Amniotic epithelial cell (primary cell): ENCODE measurements at places on chromosomes 1 and 21.

- no peak for DNase-seq
Measured at GRCh38 chr1:4638345-4638729, 16.1 kb upstream of the AJAP1 start.

DNA sequence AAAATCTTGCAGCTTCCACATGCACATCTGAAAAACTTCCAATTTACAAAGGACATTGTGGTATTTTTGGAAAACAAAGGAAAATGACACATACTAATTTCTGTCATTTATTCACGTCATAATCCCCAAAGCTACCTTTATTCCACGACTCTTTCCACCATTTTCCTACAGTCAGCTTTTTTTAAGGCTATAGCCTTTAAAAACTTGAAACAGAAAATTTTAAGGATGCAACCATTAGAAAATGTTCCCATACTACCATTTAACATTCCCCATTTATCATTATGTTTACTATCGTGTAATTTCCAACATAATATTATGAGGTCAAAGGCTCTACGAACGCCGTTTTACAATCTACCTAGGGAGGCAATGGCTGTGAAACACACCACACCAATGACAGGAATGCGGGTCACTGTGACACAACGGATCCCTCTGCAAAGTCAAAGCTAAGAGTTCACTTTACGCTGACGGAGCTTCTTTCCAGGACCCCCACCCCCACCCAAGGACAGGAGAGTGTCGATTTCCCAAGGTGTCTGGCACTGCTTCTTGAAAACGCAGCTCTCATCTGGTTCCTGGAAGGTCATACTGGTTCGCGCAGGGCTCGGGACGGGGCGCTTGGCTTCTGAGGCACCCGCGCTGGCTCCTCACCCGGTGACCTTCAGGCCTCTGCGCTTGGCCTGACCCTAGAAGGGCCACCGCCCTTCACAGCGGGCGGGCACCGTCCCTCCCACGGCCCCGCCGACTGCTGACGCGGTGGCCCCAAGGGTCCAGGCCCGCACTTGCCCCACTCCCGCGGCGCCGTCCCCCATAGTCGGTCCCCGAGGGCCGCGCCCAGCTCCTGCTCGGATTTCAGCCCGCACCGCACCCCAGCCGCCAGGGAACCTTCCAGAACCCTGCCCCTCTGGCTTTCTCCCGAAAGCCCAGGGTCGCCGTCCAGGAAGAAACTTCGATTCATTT, 50.5 kb upstream of the ATF3 start:
- peak; percentile 6 for DNase-seq

DNA sequence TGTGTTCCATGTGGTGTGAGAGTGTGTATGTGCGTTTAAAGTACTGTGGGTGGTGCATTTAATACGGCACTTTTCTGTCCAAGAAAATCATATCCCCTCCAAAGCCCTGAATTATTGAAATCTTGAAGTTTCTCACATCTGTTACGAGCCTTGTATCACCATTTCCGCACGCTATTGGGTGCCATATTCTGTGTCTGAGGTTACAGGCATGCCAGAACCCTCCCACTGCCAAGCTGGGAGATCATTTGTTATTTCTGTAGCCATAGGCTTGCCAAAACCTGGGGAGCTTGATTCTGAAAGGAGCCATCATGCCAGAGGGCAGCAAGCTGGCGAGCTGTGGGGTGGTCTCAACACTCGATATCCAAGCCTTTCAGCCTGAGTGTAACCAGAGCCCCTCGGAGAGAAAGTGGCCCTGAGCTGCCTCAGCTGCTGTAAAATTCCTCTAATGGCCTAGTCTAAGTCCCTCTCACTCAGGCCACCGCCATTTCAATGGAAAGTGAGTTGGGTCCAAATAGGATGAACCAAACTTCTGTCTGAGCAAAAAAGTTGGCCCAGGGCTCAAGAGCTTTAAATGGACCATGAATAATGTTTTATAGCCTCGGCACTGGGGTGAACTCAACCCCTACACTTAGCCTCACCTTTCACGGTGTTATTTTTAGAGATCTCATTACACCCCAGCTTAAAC, 298.4 kb upstream of the DUSP10 start:
- DNase-seq: no peak

- no peak for DNase-seq
Measured at GRCh38 chr1:5755552-5756125, 236.6 kb downstream of the NPHP4 start.

- no peak for DNase-seq
Measured at GRCh38 chr1:34713443-34713842, 41.4 kb upstream of the GJB5 start.

DNA sequence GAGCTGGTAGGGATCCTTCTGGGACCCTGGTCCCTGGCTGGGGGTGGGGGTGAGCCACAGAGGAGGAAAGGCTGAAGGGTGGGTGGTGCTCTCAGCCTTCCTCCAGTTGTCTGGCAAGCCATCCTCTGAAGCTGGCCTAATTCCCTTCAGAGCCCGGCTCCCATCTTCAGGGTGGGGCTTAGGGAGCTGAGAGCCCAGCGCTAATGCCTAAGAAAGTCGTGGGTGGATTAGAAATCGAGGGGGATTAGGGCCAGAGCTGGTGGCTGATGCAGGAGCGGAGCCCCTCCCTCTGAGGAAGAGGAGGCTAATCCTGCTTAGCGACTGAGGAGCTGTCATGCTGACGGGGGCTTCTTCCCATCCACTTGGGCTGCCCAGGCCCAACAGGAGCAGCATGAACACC, 30.8 kb upstream of the DMBX1 start:
- no peak for DNase-seq
